LHCN-M2 (cell line): ENCODE measurements at places on chromosomes 6 and 20. TPM values are rescaled to one million over a fixed set of nuclear protein-coding genes. Genes with fewer than 3 reads are reported as not detected.

The SEL1L2 gene
- not detected in 2 replicates for total RNA-seq

The CST7 gene
- total RNA-seq: not detected in 2 replicates

The PRICKLE4 gene
- total RNA-seq: 1.7 and 3.1 TPM in 2 replicates

The SYNDIG1 gene
- total RNA-seq: 0.06 and 0.11 TPM in 2 replicates

The GABRR1 gene
- not detected in 2 replicates for total RNA-seq

DNA sequence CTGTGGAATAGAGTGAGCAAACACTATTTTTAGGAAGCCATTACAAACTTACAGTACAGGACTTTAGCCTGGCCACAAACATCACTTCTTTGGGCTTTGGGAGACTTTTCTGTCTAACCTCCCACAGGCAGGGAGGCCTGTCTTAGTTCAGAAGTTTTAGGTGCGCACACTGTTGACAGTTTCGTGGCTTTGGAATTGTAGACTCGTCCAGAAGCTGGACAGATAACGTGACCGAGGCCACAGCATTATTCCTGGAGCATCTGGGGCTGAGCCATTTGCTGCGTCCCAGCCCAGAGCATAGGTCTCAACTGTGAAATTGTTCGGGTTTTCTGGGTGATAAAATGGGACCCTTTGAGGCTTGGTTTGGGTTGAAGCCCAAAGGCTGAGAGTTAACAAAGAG is 53.8 kb downstream of the NDUFAF5 start:
- no peak for DNase-seq

DNA sequence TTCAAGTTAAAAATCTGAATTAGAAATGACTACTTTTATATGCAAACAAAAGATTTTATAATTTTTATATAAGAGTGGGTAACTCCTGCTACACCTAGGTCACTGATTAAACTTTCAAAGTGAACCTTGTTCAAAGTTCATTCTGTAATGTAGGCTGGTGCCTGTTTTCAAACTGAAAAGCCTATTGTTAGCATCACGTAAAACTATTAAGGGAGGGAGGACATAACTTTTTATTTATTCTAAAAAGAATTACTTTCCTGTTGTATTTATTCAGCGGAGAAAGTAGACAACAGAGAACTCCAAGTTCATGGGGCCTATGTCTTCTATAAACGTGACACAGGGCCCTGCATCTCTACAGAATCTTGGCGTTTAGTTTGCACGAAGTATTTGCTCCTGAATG is 27.4 kb downstream of the FERMT1 start:
- no peak for DNase-seq

DNA sequence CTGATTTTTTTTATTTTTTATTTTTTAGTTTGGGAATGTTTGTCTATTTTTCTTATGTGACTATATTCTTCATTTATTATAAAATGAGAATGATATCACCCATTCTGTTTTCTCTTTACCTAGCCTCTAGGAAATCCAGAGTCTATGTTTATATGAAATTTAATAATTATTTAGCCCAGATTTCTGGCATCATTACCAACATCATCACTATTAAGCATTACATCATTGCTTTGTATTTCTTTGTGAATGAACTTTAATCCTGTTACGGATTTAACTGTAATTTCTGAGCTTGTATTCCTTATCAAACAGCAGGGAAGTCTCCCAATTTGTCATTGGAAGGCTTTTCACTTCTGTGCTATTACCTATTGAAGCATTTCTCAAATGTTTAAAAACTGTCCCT is 72.7 kb upstream of the NOX3 start:
- no peak for DNase-seq

DNA sequence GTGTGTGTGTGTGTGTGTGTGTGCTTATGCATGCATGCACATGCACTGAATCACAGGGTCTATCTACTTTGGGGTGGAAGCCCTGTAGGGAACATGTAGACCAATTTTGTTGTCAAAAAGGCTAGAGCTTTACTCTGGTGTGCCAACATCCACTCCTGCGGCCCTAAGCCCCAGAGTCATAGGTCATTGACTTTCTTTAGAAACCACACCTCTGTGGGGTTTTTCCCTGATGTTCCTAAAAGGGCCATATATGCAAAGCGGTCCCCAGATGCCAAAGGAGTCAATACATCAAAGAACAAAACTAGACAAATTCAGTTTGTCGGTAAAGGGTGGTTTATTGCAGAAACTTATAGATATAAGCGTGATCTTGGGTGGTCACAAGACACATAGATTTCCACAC is 29.8 kb upstream of the SLC2A12 start:
- DNase-seq: no peak

GRCh38 chr6:125415913-125416312 is 114.1 kb upstream of the HDDC2 start:
- peak; percentile 22 for DNase-seq

DNA sequence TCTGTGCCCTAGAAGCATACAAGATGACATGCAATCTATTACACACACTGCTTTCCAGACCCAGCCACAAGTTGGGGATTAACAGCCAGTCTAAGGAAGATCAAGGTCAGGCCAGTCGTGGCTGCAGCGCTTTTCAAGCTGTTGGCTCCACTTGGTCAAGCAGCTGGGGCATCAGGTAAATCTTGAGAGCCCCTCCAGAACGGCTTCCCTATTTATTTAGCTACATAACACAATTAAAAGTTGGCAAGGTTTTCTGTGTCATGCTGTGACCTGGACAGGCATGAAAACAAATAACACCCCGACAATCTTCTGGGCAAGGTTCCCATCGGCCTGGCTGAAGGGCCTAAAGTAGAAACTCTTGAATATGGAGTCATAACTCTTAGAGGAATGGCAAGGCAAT is 524.3 kb downstream of the PRKN start:
- DNase-seq: no peak

- peak; percentile 52 for DNase-seq
Measured at GRCh38 chr6:5213836-5214235, 46.9 kb downstream of the LYRM4 start.

DNA sequence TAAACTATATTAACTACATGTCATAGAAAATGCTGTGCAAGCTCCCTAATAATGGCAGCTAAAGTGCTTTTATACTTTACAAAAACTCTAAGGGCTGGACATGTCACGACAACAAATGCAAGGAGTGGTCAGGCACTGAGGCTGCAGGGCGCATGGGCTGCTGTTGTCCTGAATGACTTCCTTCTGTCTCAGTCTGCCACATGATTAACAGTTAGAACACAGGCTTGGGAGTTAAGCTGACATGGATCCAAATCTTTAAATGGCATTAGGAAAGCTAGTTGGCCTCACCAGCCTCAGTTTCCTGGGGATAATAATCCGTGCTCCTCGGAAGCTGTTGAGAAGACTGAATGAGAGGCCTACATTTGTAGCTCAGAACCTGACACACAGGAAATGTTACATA is 57.4 kb downstream of the PREP start:
- no peak for DNase-seq

DNA sequence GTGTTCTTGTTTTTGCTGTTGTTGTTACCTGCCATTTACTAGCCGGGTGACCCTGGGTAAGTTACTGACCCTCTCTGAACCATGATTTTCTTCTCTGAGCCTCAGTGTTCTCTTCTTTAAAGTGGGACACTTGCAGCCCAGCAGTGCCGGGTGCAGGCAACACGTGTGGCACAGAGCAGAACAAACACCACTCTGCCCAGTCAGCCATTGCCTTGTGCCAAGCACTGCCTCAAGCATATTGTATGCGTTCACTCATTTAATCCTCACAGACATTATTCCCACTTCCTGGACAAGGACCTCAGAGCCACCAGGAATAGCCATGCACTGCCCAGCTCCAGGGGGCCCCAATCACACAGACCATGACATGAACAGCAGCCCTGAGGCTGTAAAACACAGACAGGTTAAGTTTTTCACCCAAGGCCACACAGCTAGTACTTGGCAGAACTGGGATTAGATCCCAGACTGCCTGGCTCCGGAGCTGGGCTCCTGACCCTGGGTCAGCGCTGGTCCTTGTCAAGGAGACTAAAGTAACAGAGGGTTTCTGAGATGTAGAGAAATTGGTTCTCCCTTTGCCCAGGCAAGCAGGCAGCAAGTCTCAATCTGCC is 74.0 kb upstream of the PTPN1 start:
- DNase-seq: no peak

DNA sequence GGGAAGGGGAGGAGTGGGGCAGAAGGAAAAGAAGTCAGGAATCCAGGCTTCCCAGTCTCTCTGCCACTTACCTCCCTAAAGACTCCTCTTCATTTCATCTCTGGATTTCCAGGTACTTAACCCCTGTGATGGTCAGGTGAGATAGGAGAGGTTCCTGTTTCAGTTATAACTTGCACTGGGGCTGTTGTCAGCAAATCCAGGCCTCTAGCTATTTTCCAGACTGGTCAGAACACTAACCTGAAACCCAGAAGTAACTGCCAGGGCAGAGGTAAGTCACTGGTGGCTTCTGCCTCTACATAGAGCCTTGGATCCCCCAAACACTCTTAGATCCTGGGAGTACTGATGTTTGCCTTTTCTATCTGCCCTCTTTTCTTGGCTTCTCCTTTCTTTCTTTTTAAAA is 233.5 kb upstream of the TAB2 start:
- no peak for DNase-seq

GRCh38 chr6:104884867-104885517 is 25.3 kb upstream of the HACE1 start:
- DNase-seq: no peak

GRCh38 chr6:38684237-38684636 is 18.7 kb downstream of the GLO1 start:
- no peak for DNase-seq

DNA sequence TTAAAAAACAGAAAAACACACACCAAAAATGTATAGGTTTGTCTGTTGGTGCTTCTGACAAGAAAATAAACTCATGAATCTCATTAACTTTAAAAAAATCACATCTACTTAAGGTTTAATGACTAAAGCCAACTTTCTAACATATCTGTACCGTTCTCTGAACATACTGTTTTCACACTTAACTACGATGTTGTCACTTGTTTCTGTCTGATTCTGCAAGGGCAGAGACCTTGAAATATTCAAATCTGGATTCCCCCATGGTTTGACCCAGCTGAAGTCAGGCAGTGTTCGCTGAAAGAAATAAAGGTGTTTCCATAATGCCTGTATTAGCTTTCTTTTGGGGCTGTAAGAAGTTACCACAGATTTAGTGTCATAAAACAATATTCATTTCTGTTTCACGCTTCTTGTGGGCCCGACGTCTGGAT is 2.7 kb upstream of the ASXL1 start:
- no peak for DNase-seq

- DNase-seq: peak; percentile 10
Measured at GRCh38 chr6:46933751-46934150, 12.0 kb upstream of the ADGRF5 start.

DNA sequence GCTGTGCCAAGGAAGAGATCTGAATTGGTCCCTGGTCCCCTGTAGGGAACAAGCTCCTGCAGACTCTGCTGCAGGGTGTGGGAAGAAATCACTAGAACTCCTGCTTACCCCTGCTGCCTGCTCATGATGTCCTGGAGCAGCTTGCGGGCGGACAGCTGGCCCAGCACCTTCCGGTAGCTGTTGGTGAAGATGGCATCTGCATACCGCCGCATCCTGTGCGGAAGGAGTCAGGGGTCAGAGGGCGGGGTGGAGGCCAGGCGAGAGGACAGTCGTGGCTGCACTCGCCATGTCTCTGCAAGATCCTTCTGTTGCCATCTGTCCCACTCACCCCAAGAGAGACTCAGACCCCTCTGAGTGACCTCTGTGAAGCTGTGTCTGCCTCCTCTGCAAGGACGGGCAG is 5.3 kb downstream of the GHRH start:
- DNase-seq: peak; percentile 28

DNA sequence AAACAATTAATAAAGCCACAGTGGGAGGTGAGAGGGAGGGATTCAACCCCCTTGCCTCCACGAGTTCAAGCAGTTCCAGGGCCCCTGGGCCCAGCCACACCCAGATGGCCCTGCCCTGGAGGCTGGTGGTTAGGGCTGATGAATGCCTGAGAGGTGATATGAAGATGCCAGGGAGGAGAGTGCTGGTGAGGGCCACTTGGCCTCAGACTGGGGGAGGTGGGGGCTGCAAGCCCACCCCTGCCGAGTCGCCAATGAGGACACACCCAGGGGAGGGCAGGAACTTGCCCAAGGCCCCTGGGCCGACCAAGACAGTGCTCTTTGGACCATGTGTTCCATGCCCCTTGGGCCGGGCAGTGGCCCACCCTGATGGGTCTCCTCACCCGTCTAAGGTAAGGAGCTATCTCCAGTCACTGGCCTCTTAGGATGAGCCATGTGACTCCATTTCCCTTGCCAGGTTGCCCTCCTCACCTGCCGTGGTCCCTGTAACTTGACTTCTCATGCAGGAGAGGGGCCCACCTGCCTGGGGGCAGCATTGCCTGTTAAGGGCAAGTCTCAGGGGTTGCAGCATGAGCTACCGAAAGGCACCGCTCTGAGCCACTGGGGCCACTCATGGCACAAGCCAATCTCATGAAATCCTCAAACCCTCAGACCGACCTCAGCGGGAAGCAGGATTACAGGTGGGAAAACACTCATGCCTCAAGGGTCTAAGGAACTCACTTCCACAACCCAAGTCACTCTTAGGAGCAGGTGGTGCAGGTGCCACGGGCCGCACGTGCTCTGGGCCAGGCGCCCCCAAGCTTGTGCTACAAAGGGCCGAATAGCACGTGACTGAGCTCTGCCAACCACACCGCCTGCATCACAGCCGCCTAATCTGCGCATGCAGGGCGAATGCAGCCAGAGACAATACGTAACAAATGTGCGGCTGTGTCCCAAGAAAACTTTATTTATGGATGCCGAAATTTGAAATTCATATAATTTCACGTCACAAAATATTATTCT is 147.4 kb upstream of the MLN start:
- no peak for DNase-seq

GRCh38 chr6:8789878-8790277 is 354.5 kb upstream of the SLC35B3 start:
- DNase-seq: no peak

GRCh38 chr6:126094411-126094810 is 108.1 kb downstream of the TRMT11 start:
- no peak for DNase-seq

DNA sequence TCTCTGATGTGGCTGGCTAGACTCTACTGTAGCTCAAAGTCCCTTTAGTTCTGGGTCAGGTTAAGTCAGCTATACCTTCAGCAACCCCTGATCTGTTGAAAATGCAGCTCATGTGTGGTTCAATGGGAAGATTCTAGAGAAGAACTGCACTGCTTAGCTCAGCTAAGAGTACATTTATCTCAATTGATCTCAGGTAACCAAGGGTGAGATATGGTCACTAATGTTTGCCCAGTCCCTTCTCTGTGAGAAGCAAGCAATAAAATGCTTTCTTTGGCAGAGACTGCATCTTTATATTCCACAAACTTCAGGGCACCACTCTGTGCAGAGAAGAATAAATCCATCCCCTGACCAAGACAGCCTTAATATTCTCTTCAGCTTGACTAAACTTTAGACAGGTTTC is 240.6 kb upstream of the RAB32 start:
- DNase-seq: no peak

GRCh38 chr6:105896052-105896820 is 189.9 kb upstream of the PRDM1 start:
- DNase-seq: no peak
